ENCODE measurements at places on chromosomes 1 and 21.

GRCh38 chr1:155729031-155729898 is 40.4 kb downstream of the DAP3 start:
- DNase-seq, result peak; percentile 12

- DNase-seq, result no peak
Measured at GRCh38 chr1:204600968-204601367, 84.6 kb downstream of the LRRN2 start.

DNA sequence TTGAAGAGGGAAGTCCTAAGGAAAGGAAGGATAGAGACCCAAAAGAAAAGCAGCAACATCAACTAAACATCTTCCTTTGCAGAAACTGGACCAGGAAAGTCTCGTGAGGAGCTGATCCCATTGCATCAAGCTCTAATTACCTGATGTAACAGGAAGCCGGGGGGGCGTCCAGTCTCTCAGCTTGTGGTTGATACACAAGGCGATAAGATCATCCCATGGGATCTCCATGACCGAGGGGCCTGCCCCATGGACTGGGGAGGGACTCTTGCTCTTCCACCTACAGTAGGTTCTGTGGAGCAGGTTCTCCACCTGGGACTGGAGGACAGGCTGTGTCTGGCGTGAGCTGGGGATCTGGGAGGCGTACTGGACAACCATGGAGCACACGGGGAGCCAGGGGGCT is 14.8 kb upstream of the LSS start:
- DNase-seq, result no peak

DNA sequence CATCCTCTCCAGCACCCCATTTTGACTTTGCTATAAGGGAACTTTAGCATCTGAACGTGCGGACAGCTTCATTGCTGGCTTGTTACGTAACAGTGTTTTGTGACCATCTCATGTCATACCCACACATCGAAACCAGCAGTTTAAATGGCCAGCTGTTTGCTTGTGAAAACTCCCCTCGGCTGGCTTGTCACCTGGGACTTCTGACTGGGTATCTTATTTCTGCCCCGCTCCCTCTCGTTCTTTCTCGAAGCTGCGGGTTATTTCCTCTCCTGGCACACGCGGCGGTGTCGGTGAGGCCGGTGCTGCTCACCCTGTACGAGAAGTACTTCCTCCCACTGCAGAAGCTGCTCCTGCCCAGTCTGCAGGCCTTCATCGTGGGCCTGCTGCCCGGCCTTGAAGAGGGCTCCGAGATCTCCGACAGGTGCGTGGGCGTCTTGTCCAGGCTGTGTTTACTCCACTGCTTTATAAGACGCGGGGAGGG is 43.5 kb downstream of the DOP1B start:
- no peak for DNase-seq

DNA sequence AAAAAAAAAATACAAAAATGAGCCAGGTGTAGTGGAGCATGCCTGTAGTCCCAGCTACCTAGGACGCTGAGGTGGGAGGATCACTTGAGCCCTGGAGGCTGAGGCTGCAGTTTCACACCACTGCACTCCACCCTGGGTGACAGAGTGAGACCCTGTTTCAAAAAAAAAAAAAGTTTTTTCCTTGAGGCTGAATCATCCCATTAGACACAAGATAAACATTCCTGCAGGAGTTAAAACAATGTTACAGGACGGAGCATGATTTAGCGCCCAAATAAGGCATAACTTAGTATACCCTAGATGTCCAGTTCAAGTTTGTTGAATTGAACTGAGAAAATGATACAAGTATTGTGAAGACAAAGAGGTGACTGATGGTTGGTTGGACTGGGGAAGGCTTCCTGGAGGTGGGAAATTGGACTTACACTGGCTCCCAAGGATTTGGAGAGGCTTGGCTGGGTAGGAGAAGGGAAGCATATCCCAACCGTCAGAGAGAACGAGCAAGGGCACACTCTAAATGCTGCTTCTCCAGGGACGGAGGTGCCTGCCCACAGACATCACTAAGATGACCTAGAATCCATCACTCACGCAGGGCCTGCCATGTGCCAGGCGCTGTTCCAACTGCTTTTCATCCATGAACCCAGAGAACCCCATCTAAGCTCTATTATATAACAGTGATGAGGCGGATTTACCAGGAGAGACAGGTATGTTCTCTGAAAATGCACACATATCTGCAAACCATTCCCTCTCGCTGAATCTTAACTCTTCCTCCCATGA is 610.6 kb downstream of the KIF26B start:
- no peak for DNase-seq

DNA sequence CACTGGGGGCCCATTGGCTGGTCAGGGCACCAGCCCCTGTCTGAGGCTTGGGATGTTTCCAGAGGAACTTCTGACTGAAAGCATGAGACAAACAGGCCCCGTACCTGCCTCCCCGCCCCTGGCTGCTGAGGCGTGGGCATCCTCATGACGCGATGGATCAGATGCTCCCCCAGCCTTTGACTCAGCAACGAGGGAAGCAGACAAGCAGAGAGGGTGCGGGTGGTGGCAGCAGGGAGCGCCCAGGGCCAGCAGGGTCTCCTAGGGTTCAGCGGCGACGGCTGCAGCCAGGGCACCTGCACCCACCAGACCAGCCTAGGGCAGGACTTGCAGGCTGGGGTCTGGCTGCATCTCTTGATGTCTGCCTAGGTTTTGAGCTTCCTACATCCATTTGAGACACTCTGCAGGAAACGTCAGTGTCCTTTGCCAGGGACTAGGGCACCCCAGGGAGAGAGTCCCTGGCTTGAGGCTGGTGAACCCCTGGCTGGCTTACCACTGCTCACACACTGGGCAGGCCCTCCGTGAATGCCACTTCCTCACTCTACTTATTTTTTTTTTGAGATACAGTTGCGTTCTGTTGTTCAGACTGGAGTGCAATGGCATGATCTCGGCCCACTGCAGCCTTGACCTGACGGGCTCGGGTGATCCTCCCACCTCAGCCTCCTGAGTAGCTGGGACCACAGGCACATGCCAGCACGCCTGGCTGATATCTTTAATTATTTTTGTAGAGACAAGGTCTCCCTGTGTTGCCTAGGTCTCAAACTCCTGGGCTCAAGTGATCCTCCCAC is 63.3 kb downstream of the DHRS3 start:
- no peak for DNase-seq

DNA sequence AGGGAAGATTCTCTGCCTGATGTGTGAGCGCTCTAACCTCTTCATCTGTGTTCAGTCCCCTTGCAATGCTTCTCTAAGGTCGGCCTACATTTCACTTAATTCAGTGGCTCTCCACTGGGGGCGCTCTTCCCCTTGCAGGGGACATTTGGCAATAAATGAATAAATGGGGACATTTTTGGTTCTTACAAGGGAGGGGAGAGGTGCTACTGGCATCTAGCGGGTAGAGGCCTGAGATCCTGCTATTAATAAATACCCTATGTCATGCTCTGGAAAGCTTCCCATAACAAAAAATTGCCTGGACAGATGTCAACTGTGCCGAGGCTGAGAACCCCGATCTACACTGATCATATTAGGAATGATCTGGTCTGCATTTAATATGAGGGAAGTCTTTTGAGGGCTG is 25.9 kb upstream of the DNAJC11 start:
- no peak for DNase-seq
